Activated naive CD4-positive, alpha-beta T cell (primary cell): ENCODE measurements at places on chromosomes 1 and 21.
A peak's percentile ranks its signal among the peaks of the same experiment; 100 is the strongest.

GRCh38 chr1:29282135-29282923 is 46.0 kb downstream of the PTPRU start:
- DNase-seq: no peak

GRCh38 chr1:2350911-2351655 is 40.3 kb downstream of the MORN1 start:
- DNase-seq: no peak

DNA sequence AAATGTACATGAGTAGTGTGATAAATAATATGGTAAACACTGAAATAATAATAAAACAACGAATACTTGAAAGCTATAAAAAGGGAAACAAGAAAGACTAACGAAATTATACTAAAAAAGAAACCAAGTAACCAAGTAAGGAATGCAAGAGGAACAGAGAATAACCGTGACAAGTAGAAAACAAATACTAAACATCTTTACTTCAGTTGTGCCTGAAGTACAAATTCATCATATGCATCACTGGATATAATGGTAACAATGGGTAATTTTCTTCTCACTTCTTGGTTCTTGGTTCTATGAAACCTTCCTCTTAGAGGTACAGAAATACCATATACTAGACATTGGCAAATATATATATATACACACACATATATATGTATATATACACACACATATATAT is 1093.6 kb upstream of the B3GALT2 start:
- DNase-seq: no peak

- no peak for DNase-seq
Observed at GRCh38 chr1:243251539-243251938, 3.5 kb downstream of the CEP170 start.

DNA sequence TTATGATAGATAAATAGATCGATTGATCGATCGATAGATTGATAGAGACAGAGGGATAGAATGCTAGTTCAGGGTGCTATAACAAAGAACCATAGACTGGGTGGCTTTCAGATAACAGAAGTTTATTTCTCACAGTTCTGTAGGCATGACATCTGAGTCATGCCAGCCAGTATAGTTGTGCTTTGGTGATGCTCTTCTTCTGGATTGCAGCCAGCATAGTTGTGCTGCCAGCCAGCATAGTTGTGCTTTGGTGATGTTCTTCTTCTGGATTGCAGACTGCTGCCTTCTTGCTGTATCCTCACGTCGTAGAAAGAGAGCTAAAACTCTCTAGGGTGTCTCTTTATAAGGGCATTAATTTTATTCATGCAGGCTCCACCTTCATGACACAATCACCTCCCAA is 860.8 kb downstream of the BRINP3 start:
- DNase-seq: no peak

- DNase-seq: no peak
Observed at GRCh38 chr21:23522751-23523150, 2084.5 kb downstream of the MRPL39 start.

- DNase-seq: no peak
Observed at GRCh38 chr1:114215436-114215835, 61.8 kb upstream of the SYT6 start.

- no peak for DNase-seq
Observed at GRCh38 chr1:154884869-154885701, 15.0 kb upstream of the KCNN3 start.

DNA sequence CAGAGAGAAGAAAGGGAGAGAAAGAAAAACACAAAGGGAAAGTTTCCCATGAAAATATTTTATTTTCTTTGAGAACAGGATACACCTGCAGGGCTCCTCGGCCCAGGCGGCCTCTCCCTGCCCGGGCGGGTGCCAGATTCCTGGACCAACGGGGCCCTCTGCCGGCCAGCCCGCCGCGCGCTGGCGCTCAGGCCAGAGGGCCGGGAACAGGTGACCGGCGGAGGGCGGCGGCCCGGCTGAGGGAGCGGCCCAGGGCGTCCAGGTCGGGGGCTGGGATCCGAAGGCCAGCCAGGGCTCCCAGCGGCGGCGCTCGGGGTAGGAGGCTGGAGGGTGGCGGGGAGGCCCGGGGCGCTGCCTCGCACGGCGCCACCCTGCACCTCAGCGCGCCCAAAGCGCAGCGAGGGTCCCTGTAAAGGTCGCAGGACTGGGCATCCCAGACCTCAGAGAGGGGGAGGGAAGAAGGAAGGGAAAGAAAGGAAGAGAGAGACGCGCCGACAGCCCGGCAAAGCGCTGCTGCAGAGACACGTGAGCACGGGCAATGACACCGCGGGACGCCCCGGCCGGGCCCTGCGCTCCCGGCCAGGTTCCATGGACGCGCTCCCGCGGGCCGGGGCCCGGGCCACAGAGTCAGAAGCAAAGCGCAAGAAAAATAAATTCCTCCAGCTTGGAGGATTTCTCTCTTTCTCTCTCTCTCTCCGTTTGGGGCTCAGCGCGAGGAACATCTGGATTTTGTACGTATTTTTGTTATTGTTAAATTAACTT is 927 bp downstream of the WNT9A start:
- no peak for DNase-seq

DNA sequence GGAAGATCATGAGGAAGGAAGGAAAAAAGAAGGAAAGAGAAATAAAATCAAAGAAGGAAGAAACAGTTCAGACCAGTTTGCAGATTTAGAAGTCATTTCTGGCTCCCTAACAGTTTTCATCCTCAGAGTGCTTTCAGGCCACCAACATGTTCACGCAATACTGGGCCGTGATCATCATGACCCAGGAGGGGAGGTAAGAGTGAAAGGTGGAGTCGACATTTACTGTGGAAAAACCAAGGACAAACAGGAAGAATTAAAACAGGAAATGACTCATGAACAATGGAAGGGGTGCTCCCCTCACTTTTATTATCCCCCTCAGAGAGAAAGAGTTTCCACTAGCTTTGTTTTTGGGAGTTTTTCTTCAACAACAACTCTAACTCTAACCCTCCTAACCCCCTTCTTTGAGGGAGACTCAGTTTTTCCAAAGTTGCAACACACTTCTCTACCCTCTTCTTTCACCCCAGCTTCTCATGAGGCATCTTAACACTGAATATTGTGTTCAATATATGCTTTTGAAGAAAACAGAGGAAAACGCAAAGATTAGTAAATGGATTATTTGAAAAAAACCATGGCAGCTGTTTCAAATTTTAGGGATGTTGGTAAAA is 60.4 kb downstream of the VANGL2 start:
- DNase-seq: no peak

DNA sequence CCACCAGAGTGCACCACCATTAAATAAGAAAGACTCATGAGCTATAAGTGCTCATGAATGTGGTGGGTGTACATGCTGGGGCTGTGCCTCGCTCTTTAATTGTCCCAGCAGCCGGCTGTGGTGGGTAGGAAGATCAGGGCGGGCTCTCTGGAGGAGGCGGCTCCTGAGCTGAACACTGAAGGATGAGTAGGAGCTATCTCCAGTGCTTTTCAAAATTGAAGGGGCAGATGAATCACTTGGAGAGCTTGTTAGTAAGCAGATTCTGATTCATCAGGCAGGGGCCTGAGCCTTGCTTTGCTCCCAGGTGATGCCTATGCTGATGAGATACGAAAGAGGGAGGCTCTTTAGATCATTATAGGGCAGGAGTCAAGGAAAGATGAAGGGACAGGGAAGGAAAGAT is 54.1 kb downstream of the ETS2 start:
- DNase-seq: no peak

GRCh38 chr1:201702936-201703335 is 126.0 kb upstream of the IPO9 start:
- no peak for DNase-seq

DNA sequence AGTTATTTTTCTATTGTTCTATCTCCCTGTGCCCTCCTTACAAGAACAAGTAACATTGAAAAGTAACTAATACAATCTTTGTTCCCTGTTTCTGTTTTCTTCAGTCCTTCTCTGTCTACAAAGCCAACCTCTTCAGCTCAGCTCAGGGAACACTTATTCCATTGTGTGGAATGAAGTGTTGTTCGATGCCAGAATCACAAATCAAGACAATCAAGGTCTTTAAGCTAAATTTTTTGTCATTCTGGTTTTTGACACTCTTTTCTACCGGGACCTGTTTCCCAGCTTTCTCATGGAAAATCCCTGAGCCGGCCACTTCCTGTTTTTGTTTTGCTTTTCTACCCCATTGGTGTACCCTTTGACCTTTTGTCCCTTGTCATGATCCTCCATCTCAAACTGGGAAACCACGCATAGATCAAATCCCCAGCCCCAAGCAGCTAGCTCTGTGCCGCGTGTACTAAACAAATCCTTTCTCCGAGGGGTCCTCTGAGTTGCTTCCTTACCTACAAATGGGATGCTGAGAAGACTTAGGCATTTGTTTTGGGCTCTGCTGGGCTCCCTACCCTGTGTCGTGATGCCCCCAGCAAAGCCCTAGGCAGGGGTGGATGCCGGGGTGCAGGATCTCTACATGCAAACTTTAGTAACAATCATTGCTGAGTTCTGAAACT is 141.8 kb downstream of the TOMM20 start:
- DNase-seq: no peak

GRCh38 chr1:110210604-110211495 is 736 bp downstream of the KCNC4 start:
- peak; percentile 37 for DNase-seq

GRCh38 chr1:29849038-29849750 is 612.9 kb downstream of the PTPRU start:
- DNase-seq: no peak

GRCh38 chr1:18302788-18303413 is 177.8 kb upstream of the KLHDC7A start:
- DNase-seq: no peak

GRCh38 chr1:162709870-162710269 is 77.6 kb downstream of the DDR2 start:
- no peak for DNase-seq

- DNase-seq: no peak
Observed at GRCh38 chr1:191125950-191126349, 648.3 kb upstream of the BRINP3 start.

DNA sequence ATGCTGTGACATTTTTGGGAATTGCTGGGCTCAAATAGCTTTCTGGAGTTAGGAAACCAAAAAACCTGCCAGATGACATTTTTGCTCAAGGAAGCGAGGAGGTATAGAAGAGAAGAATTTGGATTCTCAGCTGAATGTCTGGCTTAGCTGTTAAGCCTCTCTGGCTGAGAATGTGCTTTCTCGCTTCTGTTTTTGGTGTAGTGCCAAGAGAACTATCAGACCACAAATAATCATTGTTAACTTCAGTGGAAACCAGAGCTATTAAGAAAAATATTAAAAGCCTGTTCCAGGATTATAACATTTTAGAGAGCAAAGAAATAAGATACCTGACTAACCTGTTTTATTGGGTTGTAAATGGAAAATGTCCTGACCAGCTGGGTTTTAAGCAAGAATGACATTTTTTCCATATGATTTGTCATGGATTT is 39.5 kb upstream of the DIPK1A start:
- DNase-seq: no peak

- no peak for DNase-seq
Observed at GRCh38 chr1:213966122-213966521, 21.7 kb upstream of the PROX1 start.

DNA sequence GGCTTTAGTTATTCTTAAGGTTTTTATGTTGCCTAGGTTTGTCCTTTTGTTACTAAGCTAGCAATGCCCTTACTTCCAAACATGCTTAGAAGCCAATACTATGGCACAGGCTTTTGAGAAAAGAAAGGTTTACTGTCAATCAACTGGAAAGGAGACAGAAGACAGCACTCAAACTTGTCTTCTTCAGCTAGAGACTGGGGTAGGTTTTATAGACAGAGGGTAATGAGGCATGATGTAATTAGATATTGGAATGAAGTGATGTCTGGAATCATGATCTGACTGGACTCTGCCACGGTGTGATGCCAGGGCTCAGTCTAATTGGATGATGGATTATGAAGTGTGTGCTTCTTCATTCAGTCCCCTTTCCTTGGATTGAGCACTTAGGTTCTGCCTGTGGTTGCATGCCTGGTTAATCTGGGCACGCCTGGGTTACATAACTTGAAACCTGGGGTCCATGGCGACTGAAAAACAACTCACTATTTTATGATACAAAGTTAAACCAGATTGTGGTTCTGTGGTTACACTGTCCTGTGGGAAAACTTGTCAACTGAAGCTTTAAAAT is 625.8 kb downstream of the BRINP3 start:
- DNase-seq: no peak

DNA sequence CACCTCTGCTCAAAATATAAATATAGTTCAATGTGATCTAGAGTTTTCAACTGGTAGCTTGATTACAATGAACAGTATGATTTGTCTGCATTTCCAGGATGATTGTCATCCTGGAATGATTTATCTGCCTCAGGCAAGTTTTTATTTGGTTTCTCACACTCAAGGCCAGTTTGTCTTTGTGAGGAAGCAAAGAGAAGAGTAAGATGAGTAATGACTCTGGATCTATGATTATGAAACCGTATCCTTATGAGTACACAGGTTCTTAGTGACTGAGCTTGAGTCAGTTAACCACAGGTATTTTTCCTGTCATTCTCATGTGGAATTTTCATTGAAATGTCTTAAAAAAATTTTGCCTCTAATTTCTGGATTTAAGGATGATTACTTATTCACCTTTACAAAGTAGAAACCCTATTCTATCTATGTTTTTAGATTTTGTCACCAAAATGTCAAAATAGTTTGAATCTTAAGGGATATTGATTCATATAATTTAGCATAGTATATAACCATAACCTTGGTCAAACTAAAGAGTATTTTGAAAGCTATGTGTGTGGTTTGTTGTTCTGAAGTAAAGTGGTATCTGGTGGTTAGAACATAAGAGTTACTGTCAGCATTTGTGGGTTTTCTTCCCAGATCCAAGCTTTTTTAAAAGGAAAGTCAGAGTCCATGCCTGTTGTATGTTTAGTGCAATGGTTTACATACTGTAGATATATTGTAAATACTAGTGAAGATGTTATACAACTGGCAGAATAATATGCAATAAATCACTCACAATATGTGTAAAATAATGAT is 145.0 kb downstream of the RASAL2 start:
- no peak for DNase-seq

DNA sequence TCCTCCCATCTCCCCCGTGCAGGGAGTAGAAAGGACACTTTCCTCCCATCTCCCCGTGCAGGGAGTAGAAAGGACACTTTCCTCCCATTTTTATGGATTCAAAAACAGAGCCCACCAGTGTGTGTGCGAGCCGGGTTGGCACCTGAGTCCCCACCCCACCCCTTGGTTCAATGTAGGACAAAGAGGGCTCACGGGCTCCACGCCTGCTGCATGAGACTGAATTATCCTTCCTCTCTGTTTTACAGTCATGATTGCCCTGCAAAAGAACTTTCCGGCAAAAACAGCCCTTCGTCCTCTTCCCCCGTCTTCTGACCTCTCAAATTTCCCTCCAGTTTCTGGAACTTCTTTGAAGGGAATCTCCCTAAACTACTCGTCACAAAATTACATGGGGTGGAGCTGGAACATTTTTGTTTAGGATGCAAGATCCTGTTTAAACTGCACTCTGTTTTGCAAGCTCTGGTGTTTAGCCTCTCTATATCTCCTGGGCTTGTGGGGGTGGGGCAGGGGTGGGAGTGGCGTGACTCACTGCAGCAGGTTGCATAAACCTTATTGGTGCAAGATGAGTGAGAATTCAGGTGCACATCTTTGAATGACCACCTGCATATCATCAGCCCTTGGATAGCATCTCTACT is 99.8 kb downstream of the PSMG1 start:
- DNase-seq: no peak

GRCh38 chr1:153711026-153711425 is 16.8 kb upstream of the INTS3 start:
- no peak for DNase-seq
